ENCODE measurements at places on chromosomes 1 and 21. TPM values are rescaled to one million over a fixed set of nuclear protein-coding genes. Genes with fewer than 3 reads are reported as not detected.
A peak's percentile ranks its signal among the peaks of the same experiment; 100 is the strongest.

Gene PHACTR4
- total RNA-seq = 58.0 TPM

Gene MAP3K7CL
- 2.7 TPM for total RNA-seq

Gene LAMB3
- 331 TPM for total RNA-seq

Gene FLG
- total RNA-seq = not detected

DNA sequence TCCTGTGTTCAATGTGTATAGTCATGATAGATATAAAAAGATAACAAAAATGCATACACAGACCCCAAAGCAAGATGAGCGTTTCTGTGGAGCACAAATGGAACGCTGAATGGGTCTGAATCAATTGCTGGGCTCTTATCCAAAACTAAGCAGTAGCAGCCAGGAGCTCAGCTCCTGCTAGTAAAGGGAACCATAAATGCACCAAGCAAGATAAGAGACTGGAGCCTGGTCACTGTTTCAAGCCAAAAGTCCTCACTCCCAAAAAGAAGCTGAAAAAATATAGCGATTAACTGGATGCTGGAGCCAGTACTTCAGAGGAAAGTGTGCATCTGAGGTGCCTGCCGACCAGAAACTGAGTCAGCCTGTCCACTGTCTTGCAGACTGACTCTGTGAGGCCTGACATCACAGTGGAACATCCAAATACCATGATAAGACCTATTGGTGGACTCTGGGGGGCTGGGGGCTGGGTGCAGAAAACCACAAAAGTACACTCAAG is 68.9 kb downstream of the LRRC8C start:
- H3K27me3 ChIP-seq = no peaks in the 10 kb centered on the region
- H3K4me3 ChIP-seq = no peak overlapping the region
- H3K4me1 ChIP-seq = no peaks in the 10 kb centered on the region
- no peak for DNase-seq
- no peaks in the 10 kb centered on the region for H3K36me3 ChIP-seq
- no peak overlapping the region for H3K27ac ChIP-seq

- peaks cover 49% of the 10 kb centered on the region for H3K4me1 ChIP-seq
- no peaks in the 10 kb centered on the region for H3K27me3 ChIP-seq
- peaks cover 21% of the 10 kb centered on the region for H3K36me3 ChIP-seq
- H3K4me3 ChIP-seq = peak overlapping the region; percentile 62
- DNase-seq = no peak
- H3K27ac ChIP-seq = peak overlapping the region; percentile 72
Observed at GRCh38 chr1:223133306-223133823, 9.7 kb downstream of the TLR5 start.

DNA sequence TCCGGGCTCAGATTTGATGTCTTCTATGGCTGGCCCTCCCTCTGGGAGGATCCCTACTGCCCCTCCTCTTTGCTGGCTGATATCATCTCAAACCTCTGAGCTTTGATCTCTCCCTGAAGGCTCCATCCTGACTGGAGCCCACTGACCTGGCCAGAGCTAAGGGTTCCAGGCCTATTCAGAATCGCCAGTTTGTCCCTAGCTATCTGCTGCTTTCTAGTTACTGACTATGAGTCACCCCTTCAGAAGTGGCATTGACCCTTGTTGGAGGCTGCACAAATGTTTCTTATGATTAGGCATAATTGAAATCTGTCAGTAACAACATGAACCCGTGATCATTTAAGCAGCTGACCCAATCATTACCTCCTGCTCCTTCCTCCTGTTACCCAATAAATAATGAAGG is 87.1 kb downstream of the ABCA4 start:
- no peaks in the 10 kb centered on the region for H3K36me3 ChIP-seq
- no peak overlapping the region for H3K27ac ChIP-seq
- no peak for DNase-seq
- no peaks in the 10 kb centered on the region for H3K27me3 ChIP-seq
- H3K4me3 ChIP-seq = no peak overlapping the region

GRCh38 chr1:58895559-58896145 is 111.8 kb upstream of the JUN start:
- no peak overlapping the region for H3K4me3 ChIP-seq
- H3K27ac ChIP-seq = peak overlapping the region; percentile 22
- no peaks in the 10 kb centered on the region for H3K27me3 ChIP-seq
- H3K36me3 ChIP-seq = no peaks in the 10 kb centered on the region

DNA sequence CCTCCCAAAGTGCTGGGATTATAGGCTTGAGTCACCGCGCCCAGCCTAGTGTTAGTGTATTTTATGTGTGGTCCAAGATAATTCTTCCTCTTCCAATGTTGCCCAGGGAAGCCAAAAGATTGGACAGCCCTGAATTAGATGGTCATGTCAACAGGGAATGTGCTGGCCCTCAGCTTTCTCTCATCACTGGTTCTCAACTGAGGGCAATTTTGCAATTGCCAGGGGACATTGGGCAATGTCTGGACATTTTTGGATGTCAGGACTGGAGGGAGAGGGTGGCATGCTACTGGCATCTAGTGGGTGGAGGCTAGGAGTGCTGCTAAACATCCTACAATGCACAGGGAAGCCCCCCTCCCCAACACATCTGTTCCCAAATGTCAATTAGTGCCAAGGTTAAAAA is 95.0 kb downstream of the LAMC2 start:
- H3K4me1 ChIP-seq = no peaks in the 10 kb centered on the region
- H3K27ac ChIP-seq = no peak overlapping the region
- no peaks in the 10 kb centered on the region for H3K36me3 ChIP-seq
- peak; percentile 9 for DNase-seq
- H3K27me3 ChIP-seq = peaks cover 11% of the 10 kb centered on the region

- no peak overlapping the region for H3K27ac ChIP-seq
- no peak overlapping the region for H3K4me3 ChIP-seq
- DNase-seq = peak; percentile 90
Observed at GRCh38 chr1:2046174-2046917, 3.9 kb upstream of the PRKCZ start.
